ENCODE measurements at places on chromosomes 7 and 10. TPM values are rescaled to one million over a fixed set of nuclear protein-coding genes. Genes with fewer than 3 reads are reported as not detected.

TSPAN12 gene
- 13.3 TPM for total RNA-seq

- no peak for DNase-seq
These were observed 15.0 kb downstream of the MTURN start for GRCh38 chr7:30149640-30150272.

RAB19 gene
- total RNA-seq: not detected

DNA sequence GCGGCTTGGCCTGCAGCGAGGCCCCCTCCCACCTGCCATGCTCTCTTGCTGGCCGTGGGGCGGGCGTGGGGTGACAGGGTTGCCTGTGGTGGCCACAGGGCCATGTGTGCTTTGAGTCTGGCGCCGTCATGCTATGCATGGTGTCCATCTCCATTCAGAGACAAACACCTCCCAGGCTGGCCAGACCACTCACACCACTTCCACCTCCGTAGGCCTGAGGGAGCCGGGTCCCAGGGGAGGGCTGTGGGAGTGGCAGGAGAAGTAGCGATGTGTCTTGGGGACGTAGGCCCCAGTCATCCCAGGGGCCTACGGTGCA is 65.5 kb downstream of the DNAJB6 start:
- DNase-seq: no peak

BTBD16 gene
- not detected for total RNA-seq

- DNase-seq: no peak
These were observed 145.7 kb upstream of the RHEB start for GRCh38 chr7:151665368-151665767.

DNA sequence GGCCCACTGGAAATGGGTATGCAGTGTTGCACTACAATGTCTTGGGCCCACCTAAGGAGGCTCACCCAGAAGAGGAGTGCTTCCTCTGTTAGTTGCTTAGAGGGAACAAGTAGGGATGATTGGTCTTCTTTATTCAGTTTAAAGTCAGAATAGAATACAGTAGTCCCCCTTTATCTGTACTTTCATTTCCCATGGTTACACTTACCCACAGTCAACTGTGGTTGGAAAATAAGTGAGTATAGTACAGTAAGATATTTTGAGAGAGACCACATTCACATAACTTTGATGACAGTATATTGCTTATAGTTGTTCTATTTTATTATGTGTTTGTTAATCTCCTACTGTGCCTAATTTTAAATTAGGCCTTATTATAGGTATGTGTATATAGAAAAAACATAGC is 151.4 kb downstream of the COL28A1 start:
- DNase-seq: no peak

GRCh38 chr10:127889605-127890195 is 3.0 kb downstream of the CLRN3 start:
- DNase-seq: peak; percentile 62

DNA sequence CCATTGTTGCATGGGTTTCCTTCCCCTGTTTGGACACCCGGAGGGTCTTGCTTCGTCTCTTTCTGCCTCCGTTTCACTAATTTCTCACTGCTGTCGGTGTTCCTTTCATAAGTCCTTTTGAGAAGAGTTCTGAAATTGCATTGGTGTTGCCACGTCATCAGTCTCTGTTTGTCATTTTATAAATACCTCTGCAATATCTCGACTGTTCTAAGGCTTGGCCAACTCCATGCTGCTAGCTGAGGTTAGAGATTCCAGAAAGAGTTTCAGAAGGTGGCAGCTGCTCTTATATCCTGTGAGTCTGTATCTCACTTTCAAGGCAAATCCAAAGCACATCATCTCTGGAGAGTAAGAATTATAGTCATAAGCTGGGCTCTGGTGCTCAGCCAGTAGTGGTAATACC is 148.0 kb upstream of the INSYN2A start:
- no peak for DNase-seq

Measured in H4 (cell line).